AG04449 (cell line): ENCODE measurements at places on chromosomes 3 and 15.

- no peak for DNase-seq
Observed at GRCh38 chr3:56135941-56136340, 332.3 kb downstream of the ERC2 start.

DNA sequence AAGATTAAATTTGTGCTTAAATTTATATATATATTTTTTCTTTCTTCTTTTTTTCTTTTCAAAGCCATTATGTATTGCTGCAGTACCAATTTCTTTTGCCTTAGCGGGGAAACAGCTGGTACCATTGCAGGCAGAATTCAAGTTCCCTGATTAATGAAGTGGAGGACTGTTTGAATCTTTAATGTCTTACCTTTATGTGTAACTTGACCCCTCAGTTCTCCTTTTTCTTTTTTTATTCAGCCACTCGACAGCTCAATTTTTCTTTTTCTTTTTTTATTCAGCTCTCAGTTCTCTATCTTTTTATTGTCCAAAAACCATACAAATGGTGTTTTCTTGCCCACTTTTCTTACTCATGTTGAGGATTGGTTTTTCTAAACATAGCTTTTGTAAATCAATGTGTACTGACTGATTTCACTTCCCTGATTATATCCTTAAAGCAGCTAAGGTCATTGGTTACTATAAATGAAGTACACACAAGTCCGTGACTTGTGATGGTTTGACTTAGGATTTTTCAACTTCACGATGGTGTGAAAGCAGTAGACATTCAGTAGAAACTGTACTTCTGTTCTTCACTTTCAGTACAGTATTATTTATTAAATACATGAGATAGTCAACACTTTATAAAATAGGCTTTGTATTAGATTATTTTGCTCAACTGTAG is 22.8 kb downstream of the ATP2C1 start:
- no peak for DNase-seq

DNA sequence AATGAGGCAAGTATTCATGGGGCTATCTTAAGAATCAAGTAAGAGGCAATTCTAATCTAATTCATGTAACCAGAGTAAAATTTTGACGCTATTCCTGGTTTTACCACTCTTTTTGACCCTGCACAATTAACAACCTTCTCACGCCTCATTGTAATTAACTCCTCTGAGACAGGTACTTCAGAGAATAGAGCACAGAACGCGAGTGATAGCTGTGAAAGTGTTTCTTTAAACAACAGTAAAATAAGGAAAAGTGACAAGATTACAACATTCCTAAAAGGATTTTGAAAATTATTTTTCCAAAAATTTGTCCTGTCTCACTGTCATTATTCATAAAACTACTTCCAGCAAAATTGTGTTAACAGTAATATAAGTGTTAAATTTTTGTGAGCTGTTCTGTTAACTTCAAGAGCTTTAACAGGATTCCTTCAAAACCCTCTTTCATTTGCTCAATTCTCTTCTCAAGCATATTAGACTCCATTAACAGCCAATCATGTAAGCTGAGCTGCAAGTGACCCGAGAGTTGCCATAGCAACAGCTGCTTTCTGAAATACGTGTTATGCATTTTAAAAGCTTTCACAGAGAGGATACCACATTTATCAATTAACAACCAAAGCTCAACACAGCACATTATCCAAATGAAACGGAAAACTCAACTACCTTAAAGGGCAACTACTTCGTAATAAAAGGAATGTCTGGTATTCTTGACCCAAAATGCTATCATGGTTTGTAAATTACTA is 93.1 kb downstream of the STAG1 start:
- DNase-seq: peak; percentile 29

DNA sequence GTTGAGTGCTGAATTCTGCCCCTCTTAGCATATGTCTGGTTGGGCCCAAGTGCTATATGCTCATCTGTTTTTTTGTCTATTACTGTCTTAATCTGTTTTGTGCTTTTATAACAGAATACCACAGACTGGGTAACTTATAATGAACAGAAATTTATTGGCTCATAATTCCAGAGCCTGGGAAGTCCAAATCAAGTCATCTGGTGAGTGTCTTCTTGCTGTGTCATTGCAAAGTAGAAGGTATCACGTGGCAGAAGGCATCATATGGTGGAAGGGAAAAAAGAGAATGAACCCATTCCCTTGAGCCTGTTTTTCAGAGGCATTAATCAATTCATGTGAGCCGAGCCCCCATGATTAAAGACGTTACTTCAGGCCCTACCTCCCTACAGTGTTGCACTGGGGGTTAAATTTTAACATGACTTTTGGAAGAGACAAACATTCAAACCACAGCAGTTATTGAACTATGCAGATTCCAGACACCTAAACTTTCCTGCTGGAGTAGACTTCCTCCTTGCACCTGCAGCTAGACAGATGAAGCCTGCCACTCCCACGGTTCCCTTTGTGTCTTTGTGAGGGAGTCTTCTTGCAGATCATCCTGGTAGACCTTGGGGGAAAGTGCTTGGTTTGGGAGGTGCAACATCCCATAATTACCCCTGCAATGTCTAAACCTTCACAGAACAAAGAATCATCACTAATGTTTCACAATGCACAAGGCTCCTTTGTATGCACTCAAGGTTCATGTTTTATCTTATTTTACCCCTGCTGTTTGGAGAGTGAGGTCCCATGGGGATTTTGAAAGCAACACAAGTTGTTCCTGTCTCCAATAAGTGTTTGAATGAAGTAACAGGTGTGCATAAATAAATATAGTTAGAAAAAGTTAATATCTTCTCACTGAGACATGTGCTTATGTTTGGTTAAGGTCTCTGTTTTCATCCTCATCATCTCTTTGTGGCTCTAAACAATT is 64.7 kb upstream of the XCR1 start:
- DNase-seq: no peak

DNA sequence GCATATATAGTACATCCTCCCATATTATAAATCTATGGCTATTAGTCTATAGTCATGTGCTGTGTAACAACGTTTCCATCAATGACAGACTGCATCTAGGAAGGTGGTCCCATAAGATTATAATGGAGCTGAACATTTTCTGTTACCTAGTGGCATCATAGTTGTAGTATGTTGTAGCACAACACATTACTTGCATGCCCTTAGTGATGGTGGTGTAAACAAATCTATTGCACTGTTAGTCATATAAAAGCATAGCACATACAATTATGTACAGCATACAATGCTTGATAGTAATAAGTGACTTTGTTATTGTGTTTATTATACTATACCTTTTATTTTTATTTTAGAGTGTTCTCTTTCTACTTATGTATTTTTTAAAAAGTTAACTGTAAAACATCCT is 37.4 kb upstream of the TNFSF10 start:
- no peak for DNase-seq

- peak; percentile 89 for DNase-seq
Observed at GRCh38 chr15:66815318-66815717, 113.3 kb downstream of the SMAD6 start.

DNA sequence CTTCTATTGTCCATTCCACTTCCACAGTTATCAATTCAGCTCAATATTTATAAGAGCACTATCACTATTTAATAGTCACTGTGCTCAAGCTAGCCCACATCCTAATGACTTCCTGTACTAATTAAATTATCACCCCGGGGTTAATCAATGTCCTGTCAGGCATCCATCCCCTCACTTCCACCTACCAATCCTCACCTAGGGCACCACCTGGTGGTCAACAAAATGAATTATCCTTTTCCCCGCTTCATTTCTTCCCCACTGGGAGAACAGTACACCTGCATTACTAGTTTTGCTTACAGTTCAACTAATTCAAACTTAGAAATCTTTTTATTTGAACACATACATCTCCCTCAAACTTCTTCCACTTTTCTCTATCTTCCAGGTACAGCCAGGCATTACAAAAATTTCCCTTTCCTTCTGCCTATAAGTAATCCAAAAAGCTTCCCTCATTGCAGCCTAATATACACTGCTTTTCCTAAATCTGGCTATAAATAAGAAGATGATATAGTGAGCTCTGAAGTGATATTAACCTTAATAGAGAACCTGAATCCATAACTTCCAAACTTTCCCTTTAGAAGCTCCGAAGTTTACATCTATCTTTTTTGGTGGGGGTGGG is 68.5 kb downstream of the TMCC1 start:
- no peak for DNase-seq

DNA sequence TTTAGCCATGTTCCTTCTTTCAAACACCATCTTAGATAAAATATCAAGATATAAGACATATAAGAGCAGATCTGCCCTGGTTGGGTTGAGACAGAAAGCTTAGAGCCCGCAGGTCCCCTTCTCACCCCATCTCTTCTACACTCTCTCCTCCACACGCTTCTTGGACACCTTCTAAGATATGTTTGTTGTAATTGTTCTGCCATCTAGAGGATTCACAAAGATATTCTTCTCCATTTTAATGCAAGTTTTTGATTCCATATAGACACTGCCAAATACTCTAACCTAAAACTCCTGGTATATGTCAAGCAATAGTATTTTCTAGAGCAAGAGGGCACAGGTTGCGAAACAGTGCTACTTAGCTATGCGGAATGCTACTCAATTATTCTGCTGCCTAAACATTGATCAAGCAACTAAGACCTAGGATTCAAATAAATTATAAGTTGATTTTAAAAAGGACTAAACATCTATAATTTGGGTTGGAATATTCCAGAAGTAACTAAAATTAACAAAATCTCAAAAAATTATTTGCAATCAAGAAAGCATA is 6.8 kb downstream of the CHRM5 start:
- no peak for DNase-seq

DNA sequence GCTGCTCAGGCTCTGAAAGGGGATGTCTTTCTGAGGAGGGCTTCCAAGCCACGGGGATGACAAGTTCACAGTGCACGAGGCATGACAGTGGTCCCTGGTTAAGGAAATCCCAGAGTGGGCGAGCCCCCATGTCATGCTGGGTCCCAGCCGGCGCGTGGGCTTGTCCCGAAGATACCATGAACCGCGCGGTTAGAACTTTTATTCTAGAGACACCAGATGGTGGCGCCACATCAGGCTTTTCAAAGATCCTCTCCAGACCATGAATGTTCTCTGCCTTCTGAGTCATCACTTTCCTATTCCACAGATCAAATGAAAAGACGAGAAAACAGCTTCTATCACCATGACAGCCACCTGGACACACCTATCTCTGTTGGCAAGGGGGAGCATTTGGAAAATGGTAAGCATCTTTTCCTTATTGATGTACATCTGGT is 227.8 kb upstream of the LYSMD4 start:
- no peak for DNase-seq

GRCh38 chr3:131786386-131786785 is 248.4 kb downstream of the CPNE4 start:
- no peak for DNase-seq

- no peak for DNase-seq
Observed at GRCh38 chr15:67149068-67149772, 83.8 kb downstream of the SMAD3 start.

GRCh38 chr15:75174729-75175128 is 27.0 kb upstream of the C15orf39 start:
- no peak for DNase-seq

DNA sequence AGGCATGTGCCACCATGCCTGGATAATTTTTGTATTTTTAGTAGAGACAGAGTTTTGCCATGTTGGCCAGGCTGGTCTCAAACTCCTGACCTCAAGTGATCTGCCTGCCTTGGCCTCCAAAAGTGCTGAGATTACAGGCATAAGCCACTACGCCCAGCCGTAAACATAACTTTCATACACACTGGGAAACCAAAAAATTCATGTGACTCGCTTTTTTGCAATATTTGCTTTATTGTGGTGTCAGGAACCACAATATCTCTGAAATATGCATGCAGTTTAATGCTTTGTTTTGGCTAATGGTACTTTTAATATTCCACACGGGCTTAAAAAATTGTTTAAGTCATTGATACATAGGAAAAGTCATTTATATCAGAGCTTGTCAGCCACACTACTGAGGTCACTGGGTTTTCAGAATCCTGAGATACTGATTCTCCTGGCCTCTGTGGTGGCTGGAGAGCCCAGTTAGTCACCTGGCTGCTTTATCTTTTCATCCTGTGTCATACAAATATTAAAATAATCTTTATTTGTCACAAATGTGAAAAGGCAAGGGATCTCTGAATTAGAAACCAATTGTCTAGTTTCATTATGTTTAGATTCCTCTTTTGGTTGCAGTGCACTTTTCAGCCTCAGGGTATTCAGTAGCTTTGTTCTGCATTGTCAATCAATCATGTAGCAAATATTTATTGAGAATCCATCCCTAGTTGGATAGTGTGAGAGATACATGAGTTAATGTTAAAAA is 10.0 kb downstream of the TMEM62 start:
- no peak for DNase-seq

- no peak for DNase-seq
Observed at GRCh38 chr15:67091071-67091979, 25.9 kb downstream of the SMAD3 start.

GRCh38 chr3:128975276-128975675 is 18.6 kb downstream of the CFAP92 start:
- DNase-seq: no peak

- DNase-seq: no peak
Observed at GRCh38 chr15:66498501-66499386, 1.2 kb upstream of the SNAPC5 start.

- DNase-seq: no peak
Observed at GRCh38 chr3:118098827-118099226, 935.8 kb downstream of the IGSF11 start.

DNA sequence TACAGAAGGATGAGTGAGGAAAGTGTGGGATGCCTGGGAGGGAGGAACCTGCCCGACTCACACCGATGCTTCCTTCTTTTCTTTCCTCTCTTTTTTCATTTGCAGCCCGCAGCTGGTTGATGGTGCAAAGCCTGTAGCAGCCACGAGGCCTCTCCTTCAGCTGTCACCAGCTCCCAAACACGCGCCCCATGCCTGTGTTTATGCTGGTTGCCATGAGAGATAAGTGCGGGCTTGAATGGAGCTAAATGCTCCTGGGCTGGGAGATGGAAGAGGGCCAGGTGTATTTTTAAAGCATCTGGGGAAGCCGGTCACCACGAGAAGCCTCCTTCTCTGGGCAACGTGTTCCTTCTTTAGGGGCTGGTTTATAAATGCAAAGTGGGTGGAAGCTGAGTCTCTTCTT is 9.3 kb downstream of the COLQ start:
- no peak for DNase-seq

DNA sequence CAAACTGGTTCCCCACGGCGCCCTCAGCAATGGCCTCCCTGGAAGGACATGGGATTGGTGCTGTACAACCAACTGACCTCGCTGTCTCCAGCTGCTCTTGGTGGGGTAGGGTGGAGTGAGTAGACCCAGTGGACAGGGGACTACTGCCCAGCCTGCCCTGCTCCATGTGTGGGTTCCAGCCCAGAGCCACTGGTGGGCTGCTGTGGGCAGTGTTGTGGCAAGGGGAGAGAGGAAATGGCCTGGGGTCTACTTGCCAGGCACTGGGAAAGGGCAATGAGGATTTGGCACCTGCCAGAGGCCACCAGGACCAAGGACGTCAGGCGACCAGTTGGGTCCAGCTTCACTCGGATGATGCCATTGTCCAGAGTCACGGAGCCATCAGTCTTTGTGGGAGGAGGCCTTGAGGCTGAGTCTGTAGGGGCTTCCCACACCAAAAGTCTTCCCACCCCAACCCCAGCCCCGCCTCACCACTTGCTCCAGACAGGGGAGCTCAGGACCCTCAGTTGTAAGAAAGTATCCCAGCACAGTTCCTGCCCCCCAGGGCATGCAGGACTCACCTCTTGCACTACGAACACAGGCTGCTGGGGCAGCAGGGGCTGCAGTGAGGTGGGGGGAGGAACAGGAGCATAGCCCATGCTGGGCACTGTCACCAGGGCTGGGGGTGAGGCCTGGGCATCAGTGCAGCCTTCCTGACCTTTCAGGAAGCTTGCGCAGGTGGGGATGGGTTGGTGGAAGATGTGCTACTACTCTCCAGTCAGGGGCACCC is 9.5 kb downstream of the MAN2C1 start:
- no peak for DNase-seq
